ENCODE measurements at places on chromosomes 11 and 22.

DNA sequence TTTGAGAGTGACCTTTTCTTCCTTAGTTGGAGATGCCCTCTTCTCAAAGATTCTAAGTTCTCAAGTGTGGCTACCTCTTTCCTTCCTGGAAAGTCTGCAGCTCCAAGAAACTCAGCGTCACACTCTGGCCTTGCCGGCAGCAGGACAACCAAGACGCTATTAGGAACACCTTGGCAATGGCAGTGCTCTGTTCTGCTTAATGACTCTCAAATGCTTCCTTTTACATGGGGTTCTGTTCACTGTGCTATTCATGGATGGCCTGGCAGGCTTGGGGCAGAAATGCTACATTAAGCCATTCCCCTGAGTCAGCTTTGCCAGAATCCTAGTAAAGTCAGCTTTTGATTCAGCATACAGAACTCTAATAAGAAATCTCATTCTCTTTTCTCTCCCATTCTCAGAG is 25.9 kb downstream of the LARGE2 start:
- DNase-seq = no peak

GRCh38 chr22:21104126-21104691 is 58.5 kb downstream of the LRRC74B start:
- no peak for DNase-seq

- DNase-seq = no peak
These were observed 6.0 kb downstream of the TMEM123 start for GRCh38 chr11:102446606-102447005.

- no peak for DNase-seq
These were observed 14.3 kb upstream of the MUC2 start for GRCh38 chr11:1060410-1060809.

DNA sequence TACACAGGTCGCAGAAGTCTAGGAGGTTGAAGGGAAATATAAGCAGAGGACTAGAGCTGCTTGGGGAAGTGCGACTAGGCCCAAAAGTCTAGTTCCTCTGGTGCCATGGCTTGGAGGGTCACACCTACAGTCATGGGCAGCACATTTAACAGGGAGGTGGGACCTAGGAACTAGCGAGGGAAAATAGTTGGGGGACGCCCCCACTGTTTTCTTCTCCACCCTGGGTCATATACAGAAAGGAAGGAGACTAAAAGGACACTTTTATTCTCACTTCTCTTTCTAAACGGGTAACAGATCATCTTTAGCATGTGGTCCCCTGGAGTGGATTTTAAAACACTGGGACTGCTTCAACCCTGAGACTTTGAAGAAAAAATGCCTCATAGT is 16.6 kb downstream of the APIP start:
- DNase-seq = no peak

- DNase-seq = no peak
These were observed 12.9 kb downstream of the OR51B6 start for GRCh38 chr11:5364214-5364613.

DNA sequence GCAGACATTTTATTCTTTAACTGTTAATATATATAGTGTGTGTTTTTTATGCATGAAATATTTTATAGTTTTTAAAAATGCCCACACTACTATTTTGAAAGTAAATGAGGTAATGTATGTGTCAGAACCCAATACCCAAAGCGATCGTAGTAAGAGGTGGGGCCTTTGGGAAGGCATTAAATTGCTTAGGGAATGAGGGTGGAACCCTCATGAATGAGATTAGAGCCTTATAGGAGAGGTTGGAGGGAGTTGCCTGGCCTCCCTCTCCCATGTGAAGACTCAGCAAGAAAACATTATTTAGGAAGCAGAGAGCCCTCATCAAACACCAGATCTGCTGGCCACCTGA is 11.1 kb downstream of the KLHL35 start:
- DNase-seq = no peak

DNA sequence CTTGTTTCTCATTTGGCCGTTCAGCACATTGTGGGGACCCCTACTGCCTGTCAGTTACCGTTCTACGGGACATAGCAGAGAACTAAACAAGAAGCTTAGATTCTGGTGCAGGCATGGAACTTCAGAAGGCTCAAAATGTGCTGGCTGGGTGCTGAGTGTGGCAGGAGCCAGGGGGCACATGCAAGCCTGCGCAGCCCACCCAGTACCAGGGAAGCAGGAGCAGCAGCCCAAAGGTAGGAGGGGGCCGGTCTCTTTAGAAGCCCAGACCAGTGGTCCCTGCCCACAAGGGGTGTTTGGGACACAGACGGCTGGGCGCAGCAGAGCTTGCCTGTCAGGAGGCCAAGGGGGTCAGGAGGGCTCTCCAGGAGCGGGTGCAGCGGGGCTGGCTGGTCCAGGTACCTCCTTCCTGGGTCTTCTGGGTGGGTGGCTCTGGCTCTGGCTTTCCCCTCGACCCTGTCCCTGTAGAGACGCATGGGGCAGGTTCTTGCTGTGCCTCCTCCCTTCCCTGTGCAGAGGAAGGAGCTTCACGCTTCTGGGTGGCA is 2.2 kb downstream of the PTDSS2 start:
- DNase-seq = no peak

DNA sequence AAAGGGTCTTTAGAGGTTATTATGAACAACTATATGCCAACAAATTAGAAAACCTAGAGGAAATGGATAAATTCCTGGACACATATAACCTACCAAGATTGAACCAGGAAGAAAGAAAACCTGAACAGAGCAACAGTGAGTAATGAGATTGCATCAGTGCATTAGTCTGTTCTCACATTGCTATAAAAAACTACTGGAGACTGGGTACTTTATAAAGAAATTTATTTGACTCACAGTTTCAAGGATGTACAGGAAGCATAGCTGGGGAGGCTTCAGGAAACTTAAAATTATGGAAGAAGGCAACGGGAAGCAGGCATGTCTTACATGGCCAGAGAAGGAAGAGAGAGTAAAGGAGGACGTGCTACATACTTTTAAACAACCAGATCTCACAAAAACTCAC is 70.8 kb upstream of the GNAZ start:
- DNase-seq = no peak

DNA sequence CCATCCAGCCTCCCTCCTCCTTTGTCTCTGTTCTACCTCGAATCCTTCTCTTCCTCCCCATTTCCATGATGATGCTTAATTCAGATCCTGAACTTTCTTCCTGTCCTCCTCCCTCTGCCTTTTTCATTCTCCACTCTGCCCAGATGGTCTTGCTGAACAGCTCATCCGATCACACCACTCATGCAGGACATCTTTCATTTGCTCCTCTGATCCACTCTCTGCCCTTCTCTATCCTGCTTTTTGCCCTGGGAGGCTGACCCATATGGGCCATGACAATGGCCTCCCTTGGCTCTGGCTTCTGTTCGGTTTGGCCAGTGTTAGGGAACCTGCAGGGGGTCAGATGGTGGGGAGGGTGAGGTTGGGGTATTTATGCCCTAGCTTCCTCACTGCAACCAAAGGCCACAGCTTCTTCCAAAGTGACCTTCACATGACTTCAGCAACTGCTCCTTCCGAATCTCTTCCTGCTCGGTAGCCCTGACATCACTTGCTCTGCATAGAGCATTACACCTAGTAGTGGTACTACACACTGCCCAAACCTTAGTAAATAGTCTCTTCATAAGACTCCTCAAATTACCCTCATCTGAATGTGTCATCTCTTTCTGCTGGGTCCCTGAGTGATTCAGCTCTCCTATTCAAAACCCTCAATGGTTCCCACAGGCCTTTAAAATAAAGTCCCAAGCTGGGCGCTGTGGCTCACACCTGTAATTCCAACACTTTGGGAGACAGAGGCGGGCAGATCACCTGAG is 32.7 kb upstream of the MICAL2 start:
- no peak for DNase-seq

- no peak for DNase-seq
These were observed 61.9 kb downstream of the TSPAN18 start for GRCh38 chr11:44788536-44789261.

GRCh38 chr11:66562907-66563583 is 5.4 kb downstream of the CTSF start:
- no peak for DNase-seq

- DNase-seq = no peak
These were observed 73.1 kb upstream of the ARHGAP32 start for GRCh38 chr11:129265125-129265788.

DNA sequence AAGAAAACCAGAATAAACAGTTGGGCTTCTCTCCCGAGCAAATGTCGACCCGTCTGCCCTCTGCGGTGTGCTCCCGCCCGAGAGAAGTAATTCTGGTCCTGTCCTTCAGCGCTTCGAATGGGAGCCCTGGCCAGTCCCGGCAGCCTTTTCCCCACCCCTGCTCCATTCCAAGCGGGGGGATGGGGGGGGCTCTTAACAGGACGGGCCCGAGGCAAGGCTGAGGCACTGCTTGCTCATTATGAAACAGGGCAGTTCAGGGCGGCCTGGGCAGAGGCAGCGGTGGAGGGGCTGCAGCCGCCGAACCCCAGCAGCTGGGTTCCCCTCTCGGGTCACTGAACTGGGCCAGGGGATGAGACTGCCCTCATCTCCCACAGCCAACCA is 9.1 kb downstream of the BACE1-AS start:
- DNase-seq = no peak

GRCh38 chr11:116529271-116529670 is 243.5 kb downstream of the BUD13 start:
- no peak for DNase-seq

DNA sequence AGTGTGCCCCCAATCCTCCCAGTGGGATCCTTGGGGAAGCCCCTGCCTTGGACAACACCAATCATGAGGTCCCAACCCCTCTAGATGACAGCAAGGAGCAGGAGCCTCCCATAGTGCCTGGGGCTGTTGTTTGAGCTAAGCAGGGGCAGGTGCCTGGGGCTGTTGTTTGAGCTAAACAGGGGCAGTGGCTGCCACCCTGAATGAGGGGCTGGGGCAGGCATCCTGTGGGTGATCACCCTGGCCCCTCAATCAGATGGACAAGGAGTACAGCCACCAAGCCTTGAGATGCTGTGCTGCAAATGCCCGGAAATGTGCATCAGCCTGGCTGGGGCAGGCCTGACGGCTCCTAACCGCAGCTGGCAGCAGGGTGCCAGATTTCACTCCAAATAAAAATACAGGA is 66.7 kb downstream of the MYEOV start:
- no peak for DNase-seq

DNA sequence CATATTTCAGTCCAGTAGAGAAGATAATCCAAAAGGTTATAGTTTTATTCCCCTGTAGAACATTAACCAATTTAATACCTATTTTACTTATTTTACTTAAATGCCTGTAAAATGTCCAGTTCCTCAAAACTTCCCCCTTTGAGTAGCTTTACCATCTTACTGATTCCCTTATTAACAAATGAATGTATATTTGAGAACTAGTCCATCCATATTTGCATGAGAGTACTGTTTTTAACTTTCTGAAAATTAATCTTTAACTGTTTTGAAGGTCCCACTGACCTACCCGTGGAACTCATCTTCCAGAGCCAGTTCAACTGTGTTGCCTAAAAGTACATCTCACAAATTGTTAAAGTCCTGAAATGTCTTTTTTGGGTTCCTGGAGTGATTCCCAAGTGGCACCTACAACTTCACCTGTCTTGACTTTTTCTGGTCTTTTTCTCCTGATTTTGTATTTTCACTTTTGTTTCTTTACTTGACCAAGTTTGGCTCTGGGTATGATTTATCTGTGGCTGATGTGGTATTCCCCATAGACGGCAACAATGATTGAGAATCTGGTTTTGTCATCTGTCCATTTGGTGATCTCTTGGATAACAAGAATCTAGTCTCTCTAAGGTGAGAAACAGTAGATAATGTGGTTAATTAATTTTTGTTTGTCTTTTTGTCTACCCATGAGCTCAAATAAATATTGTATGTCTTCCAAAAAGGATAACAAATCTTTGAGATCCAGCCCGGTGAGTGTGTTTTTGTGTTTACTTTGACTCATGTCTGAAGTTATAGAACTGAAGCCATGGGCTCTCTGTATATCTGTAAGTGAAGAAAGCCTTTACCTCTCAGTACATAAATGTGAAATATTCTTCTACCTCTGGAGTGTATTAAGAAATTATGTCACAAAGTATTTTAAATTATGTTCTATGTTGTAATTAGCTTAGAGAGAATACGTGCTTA is 174.2 kb downstream of the ETS1 start:
- no peak for DNase-seq

DNA sequence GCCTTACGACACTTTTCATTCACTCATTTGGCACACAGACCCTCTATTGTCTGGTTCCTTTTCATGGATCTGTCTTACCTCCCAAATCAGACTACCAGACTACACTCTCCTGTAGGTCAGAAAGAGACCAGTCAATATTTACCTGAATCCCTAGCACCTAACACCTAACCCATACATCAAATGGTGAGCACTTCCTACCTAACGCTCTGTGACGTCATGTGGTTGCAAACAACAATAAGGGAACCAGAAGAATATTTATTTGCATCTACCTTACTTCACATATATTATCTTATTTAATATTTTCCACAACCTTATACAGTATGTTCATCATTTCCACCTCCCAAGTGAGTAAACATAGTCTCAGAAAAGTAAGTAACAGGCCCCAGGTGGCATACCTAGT is 323.4 kb downstream of the SOX6 start:
- DNase-seq = no peak

- DNase-seq = no peak
These were observed 13.6 kb downstream of the PNPLA5 start for GRCh38 chr22:43878079-43878795.

DNA sequence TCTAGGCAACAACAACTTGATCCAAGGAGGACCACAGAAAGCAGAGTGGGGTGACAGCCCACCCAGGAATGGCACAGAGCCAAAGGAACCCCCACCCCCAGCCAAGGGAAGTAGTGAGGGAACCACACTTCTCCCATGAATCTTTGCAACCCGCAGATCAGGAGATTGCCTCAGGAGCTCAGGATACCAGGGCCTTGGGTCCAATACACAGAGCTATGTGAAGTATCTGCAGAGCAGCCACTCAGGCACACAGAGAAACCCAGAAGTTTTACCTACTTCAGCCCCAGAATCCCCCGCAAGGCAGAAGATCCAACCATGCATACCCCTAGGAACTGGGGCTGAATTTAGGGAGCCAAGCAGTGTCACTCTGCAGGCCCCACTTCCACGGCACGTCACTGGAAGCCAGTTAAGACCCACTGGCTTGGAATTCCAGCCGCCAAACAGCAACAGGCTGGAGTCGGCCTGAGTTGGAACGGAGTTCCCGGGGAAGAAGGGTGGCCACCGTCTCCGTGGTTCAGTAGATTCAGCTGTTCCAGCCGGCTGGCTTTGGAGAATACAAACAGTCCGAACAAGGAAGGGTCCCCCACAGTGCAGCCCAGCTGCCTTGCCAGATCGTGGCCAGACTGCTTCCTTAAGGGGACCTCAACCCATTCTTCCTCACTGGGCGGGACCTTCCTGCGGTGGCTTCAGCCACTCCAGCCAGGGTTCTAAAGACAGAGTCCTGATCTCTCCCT is 174.1 kb downstream of the TTC28 start:
- no peak for DNase-seq

GRCh38 chr22:21650823-21651520 is 8.9 kb downstream of the SDF2L1 start:
- no peak for DNase-seq

DNA sequence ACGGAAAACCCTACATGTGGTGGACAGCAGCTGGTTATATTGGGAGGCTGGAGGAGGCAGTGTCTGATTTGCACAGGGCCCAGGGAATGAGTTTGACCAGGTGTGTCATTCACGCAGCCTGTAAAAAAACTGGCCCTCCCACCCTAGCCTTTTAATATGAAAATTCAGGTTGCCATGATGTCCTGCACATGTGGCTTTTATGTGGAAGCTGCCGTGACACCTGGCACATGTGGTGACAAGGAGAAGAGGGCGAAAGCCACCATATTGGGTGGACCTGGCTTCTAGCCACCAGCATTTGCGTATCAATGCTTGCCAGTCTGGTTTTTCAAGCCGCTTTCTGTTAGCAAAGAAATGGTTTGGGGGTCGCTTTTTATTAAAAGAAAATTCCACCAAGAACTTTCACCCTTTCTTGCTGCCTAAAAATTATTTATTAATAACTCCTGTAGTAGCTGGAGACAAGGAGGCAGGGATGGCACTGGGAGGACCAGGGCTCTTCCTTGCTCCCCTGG is 43.4 kb downstream of the ZNF280B start:
- no peak for DNase-seq
